ENCODE measurements at places on chromosomes 3 and 15.

- DNase-seq, result no peak
Observed at GRCh38 chr3:11713171-11713570, 69.5 kb upstream of the VGLL4 start.

- no peak for DNase-seq
Observed at GRCh38 chr15:49134683-49135341, 20.6 kb downstream of the COPS2 start.

- DNase-seq, result no peak
Observed at GRCh38 chr3:80159990-80160506, 392.2 kb upstream of the ROBO1 start.

DNA sequence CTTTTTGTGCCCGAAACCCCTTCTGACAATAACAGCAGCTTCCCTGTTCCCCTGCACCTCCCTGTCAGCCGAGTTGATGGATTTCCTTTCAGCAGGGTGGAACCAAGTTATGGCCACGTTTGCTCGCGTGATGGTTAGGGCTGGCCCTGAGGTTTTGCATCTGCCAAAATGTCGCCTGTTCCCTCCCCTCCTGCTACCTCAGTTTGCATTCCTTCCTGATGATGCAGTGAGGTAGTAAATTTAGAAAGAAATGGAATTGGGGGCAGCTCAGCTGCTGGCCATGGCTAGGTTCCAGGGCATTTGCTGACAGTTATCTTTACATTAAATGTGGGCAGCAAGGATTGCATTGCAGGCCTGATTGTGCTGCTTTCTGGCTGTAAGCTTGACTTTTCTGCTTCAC, 13.2 kb downstream of the LIMD1 start:
- DNase-seq, result no peak
